ENCODE measurements at places on chromosomes 1 and 21.

GRCh38 chr1:230208619-230209261, 141.7 kb downstream of the GALNT2 start:
- peak; percentile 59 for DNase-seq

GRCh38 chr1:163361123-163361934, 39.6 kb downstream of the NUF2 start:
- DNase-seq, result no peak

DNA sequence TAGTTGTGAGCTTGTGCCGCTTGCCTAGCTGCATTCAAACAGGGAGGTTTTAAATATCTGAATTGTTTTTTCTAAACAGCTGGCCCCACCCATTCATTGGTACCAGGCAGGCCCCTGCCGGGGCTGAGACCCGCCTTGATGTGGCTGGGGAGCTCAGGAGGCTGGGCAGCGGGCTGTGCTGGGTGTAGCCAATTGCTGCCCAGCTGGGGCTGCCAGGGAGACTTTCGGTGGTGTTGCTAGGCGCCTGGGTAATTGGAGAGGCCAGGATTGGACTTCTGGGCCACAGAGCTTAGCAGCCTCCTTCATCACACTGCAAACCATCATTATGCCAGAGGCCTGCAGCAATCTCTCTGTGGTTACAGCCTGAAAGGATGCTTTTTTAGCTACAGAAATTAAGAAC, 12.2 kb downstream of the RHBDL2 start:
- DNase-seq, result no peak

DNA sequence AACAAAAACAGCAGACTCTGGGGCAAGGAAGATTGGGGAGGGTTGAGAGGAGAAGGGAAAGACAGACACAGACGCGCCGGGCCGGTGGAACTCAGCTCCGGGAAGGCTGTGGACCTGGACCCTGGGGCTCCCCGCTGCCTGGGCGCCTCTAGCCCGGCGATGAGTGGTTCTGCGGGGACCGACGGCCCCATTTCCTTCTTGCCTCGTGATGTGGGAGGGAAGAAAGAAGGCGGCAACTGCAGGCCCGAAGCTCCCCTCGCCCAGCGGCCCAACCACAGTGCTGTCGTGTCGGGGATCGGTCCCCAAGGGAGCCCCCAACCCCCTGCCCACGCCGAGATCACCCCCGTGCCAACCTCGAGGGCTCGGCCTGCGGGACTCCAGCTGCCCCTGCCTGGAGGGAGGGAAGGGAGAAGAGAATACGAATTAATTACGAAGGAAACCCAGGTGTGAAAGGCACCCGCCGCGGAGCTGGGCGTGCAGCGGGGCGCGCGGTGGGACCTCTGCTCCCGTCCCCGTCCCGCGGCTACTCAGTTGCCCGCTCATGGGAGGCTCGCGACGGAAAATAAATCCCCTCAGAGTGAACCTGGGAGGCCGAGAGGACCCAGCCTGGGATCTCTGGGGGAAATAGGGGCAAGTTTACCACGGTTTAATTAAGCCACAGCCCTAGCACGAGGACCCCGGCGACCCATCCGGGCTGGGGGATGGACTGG, 7.4 kb downstream of the FOXD3 start:
- DNase-seq, result no peak

DNA sequence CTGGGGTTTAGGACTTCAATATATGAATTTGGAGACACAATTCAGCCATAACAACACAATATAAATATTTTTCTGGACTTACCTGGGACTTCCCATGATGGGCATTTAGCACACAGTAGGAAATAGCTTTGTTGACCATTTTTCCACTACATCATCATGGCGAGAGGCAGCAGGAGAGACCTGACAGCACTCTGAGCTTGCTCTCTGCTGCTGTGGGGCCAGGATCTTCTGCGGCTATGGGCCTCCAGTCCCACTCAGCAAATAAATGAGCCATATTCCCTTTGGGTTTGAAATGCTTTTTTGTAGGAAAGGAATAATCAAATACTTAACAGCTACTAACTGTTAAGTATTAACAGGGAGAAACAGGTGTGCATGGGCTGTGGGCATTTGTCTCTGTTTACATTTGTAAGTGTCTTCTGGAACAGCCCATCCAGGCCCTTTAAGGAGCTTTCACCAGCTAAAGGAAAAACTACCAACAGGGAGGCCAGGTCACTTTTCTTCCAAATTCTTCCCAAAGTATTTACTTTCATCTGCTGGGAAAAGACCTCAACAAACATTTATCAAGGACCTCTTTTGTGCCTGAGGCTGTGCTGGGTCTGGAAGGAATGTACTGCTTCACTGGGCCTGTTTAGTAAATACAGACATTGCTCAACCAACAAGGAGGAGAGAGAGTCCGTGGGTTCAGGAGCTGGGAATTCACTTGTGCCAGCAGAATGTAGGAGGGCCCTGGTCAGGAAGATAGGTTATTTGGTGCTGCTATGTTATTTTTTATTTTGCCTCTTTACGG, 133.2 kb downstream of the LRIG2 start:
- no peak for DNase-seq

DNA sequence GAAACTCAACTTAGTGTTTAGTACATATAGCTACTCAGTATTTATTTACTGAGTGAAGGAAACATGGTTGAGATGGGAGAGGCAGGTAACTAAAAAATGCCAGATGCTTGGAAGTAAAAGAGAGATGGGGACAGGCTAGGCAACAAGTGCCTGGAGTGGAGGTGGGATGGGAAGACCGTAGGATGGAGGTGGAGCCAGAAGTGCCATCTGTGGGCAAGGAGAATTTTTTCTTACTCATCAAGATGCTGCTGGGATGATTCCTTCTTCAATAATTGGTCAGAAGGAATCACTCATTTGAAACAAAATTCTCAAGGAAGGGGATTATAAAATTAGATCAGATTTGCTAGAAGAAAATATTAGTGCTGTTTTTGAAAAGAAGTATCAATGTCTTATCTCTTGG, 72.9 kb downstream of the IFI44 start:
- no peak for DNase-seq

GRCh38 chr1:174998569-174999215, 1.1 kb upstream of the CACYBP start:
- DNase-seq, result no peak

- no peak for DNase-seq
Measured at GRCh38 chr1:101613546-101613945, 376.7 kb downstream of the S1PR1 start.

GRCh38 chr1:76278711-76279100, 204.2 kb downstream of the ST6GALNAC3 start:
- no peak for DNase-seq

DNA sequence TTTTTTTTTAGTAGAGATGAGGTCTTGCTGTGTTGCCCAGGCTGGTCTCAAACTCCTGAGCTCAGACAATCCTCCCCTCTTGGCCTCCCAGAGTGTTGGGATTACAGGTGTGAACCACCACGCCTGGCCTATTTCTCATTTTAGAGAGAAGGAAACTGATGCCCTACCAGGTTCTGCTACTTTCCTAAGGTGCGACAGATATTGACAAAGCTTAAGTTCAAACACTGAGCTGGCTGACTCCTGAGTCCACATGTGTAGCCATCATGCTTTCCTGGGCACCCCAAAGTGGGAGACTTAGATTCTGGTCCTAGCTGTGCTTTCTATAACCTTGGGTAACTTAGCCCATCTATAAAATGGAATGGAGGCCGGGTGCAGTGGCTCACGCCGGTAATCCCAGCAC, 5.1 kb upstream of the TMEM222 start:
- no peak for DNase-seq

DNA sequence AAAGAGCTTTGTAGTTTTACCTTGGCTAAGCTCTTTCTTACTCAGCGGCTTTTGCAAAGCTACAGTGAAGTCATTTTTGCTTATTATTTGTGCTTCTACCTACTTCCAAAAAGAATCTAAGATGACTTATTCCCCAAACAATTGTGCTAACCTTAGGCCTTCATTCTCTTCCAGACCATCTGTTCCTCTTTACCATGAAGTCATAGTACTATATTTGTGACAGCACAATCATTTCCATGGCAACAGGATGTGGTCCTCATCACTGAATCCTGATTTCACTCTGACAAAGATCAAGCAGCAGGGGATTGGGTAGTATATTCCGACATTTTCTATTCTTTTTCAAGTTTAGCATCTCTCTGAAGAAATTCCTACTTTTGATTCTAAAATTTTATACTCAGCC, 24.8 kb upstream of the NMNAT2 start:
- no peak for DNase-seq

DNA sequence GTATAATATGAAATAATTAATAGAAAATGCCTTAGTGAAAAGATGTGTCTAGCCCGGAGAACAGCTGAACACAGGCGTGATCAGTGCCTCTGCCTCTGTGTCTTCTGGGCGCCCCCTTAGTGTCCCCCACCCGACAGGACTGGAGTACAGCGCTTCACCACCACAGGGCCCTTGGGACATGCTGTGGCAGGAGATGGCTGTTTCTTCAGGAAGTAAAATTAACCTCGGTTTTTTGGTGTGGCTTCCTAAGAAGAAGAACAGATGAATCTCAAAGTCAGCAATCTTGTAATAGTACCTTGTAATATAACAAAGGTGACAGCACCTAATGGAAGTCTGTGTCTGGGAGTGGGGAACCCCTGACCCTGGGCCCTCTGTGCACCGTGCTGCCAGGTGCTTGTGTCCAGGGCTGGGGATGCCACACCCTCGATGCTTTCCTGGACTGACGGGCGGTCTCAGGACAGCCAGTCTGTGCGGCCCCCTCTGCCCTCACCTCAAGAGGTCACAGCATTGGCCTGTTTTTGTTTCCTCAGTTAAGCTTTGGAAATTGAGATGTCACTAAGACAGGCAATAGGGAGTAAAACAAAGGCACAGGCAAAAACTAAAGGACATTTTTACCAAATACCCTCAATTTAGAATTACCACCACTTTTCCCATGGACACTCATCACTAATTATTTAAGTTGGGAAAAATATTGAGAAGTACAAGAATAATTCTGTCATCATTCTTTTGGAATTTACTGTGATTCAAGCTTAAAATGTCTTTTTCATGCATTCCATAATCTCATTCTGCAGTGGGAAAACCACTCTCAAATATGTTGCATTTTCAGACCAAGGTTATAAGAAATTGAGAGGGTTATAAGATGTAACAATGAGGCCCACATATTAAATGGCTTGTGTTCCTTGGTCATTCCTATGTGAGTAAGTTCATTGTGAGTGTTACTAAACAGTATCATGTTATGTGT, 79.3 kb downstream of the ADARB1 start:
- DNase-seq, result no peak

DNA sequence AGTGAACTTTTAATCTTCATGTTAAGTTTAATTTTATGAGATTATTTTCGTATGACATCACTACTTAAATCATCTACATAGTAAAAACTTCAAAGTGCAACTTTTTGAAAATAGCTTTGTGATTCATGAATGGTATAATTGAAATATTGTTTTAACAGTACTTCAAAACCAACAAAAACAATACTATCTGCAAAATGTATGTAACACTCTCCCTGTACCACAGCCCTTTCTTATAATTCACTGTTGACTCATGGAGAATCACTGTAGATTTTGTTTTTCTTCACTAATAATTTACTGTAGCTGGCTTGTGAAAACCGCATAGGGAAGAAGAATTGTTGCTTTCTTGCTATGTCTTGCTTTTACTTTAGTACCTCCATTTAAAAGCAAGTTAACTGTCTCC, 301.4 kb upstream of the ADAMTS5 start:
- no peak for DNase-seq
